ENCODE measurements at places on chromosomes 2 and 18.

DNA sequence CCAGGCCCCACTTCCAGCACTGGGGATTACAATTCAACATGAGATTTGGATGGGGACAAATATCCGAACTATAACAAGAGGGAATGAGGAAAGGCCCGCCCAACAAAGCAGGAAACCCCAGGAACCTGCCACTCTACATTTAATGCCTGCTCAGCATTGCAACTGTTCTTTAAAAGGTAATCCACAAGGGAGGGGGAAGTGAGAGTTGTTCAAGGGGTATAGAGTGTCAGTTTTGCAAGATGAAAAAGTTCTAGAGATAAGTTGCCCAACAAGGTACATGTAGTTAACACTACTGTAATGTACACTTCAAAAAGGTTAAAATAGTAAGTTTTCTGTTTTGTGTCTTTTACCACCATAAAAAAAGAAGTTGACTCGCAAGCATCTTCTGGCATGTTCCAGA lies 137.6 kb downstream of the MBD2 start:
- no peak for DNase-seq

DNA sequence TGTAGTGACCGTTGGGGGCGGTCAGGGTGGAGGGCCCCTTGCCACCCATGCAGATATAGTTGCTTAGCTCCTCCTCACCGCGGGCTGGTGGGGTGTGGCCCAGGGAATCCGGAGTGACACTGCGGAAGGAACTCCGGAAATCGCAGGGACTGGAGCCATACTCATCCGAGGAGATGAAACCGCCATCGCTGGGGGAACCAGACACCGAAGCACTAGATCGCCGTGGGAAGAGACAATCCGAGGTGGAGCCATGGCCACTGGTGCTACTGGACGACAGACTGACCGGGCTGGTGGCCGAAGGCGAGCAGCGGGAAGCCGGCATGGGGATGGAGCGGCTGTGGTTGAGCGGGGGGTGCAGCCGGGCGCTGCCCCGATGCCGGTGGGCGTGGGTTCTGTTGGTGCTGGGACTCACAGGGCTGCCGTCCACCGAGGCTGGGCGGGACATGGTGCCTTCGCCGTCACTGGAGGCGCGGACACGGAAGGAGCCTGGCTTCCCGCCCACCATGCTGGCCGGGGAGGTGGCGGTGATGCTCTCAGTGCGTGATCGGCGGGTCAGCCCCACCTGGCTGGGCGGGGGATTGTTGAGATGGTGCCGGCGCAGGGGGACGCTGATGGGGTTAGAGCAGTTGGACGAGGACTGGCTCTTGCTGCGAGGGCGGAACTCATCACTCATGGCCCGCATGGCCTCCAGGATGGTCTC lies 2.2 kb downstream of the IRS1 start:
- no peak for DNase-seq

DNA sequence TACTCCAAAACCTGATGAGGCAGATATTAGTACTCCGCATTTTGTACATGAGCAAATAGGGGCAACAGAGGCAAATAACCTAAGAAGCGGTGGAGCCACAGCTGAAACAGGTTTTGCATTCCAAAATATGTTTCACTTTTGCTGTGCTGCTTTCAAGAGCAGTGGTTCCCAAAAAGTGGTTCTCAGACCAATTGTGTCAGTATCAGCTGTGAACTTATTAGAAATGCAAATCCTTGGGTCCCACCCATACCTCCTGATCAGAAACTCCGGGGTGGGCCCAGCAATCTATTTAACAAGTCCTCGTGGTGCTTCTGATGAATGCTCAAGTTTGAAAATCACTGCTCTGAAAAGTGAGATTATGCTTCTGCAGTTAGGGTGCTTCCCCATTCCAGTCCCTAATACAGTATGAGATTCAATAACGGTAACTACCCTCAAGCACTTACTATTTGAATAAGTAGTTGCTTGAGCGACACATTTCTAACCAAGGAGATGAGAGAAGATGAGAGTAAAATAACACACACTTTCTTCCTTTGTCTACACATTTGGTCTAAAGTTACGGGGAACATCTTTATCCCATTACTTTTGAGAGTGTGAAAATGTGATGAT lies 17.8 kb upstream of the TCF4 start:
- no peak for DNase-seq

DNA sequence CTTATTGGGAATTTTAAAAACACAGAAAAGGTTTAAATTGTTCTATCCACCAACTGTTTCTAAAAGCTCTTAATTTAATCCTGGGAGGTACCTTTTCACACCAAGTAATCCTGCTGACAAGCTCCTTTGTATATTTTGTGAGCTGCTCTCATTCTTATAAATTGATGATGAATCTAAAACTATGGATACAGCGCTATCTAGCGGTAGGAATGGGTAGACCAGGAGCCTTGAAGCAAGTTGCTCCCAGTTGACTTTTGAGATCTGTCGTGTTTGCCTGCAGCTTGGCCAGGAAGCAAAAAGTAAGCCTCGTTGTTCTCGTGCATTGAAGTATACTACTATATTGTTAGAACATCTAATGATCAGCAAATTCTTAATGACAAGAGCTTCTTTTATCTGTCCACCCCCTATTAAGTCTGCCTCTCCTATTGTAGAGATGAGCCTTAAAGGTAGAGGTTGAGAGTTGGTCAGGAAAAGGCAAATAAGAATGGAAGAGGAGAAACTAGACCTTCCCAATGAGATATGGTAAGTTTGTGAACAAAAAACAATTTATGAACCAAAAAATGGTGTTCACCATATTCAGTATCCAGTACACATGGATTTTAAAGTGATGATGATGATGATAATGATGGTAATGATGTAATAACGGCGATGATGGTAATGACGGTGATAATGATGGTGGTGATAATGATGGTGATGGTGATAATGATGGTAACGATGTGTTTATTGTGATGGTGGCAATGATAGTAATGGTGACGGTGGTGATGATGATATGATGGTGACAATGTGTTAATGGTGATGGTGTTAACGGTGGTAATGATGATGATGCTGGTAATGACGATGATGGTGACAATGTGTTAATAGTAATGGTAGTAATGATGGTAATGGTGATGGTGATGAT lies 212.1 kb upstream of the NCKAP5 start:
- DNase-seq: peak; percentile 7

DNA sequence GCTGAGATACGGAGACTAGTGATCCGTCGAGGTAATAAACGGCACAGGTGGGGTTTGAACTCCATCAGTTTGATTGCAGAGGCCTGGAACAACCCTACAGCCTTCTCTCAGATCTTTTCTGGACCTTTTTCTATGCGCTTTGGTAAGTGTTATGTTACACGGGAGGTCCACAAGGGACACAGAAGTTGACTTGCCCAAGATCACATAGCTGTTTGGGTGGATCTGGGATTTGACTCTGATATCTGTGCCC lies 1.1 kb upstream of the DNPEP start:
- no peak for DNase-seq

GRCh38 chr2:134379293-134379692 lies 125.4 kb downstream of the MGAT5 start:
- DNase-seq: no peak

DNA sequence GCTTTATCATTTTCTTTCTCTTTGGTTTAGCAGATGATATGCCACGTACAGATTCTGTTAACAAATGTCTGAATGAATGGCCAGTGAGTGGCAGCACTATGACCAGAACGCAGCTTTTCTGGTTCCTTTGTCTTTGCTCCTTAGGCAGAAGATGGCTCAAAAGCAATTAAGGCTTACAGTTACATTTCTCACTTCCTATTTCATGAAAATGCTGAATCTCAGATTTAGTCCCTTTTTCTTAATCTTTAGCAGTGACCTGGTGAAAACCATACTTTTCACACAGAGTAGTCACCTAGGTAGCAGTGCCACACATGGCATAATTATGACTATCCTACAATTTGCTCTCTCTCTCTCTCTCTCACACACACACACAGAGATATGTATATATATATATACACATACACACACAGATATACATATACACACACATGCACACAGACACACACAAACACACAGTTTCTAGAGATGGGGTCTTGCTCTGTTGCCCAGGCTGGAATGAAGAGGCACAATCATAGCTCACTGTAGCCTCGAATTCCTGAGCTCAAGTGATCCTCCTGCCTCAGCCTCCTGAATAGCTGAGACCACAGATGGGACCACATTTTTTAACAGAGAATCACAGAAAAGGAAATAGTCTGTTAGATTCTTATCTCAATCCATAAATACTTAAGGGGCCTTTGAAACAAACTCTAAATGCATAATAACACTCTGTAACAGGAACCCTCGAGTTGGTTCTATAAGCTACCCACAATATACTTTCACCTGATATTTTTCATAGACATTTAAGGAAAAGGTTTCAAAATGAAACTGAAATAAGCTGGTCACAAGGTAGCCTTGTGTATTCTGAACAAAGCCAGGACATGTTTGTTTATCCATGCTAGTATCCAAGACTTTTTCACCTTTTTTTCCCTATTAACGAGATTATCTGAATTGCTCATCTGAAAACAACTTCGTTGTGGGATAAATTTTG lies 11.6 kb downstream of the PDE6D start:
- DNase-seq: no peak

DNA sequence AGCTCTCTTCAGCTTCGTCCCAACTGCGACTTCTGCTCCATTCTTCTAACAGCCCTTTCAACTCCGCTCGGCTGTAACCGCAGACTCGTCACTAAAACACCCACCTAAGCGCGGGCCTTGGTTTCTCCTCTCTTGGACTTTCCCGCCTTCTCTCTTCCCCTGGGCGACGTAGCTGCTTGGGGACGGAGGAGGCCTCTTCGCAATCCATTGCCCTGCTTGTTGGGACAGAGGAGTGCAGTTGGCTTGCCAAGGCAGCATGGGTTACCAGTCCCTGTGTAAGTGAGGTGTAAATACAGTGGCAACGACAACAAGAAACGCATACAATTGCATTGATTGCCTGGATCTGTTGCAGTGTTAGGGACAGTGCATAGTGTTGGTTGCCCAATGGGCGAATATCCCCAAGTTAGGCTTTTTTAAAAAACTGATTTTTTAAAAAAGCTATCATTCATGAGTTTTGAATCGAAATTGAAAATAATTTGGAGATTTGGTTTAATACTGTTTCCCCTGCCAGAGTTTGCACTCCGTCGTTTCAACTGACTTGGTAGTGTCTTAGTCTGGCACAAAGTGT lies 484 bp upstream of the DARS1 start:
- DNase-seq: no peak

DNA sequence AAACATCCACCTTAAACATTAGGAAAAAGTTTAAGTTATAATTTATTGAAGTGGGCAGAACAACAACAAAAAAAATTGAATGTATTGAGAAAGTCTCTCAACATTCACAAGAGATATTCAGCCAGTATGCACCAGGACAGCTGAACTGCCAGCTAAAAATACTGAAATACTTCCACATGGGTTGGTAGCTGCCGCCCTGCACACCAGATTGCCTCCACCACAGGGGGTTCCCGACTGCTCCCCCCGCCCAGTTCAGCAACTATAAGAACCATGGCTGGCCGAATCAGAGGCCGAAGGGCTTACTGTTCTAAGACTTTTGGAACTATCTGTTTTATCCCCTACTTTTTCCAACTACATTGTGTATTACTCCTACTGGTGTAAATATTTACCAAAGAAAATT lies 150.0 kb upstream of the LRP1B start:
- DNase-seq: no peak

DNA sequence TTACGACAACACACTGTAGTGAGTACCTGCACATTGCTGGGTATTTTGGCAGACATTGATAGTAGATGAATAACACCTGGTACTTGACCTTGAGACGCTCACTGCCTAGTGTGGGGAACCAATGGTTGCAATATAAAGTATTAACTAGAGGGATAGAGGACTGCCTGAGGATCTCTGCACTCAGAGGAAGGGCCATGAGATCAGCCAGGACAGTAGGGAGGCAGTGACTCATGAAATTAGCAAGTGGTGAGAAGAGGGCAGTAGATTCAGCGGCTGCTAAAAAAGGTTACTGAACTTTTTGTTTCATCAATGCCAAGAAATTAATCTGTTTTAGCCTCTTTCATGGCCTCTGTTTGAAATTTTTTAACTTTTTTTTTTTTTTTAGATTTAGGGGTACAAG lies 250.8 kb upstream of the TCF4 start:
- DNase-seq: no peak

DNA sequence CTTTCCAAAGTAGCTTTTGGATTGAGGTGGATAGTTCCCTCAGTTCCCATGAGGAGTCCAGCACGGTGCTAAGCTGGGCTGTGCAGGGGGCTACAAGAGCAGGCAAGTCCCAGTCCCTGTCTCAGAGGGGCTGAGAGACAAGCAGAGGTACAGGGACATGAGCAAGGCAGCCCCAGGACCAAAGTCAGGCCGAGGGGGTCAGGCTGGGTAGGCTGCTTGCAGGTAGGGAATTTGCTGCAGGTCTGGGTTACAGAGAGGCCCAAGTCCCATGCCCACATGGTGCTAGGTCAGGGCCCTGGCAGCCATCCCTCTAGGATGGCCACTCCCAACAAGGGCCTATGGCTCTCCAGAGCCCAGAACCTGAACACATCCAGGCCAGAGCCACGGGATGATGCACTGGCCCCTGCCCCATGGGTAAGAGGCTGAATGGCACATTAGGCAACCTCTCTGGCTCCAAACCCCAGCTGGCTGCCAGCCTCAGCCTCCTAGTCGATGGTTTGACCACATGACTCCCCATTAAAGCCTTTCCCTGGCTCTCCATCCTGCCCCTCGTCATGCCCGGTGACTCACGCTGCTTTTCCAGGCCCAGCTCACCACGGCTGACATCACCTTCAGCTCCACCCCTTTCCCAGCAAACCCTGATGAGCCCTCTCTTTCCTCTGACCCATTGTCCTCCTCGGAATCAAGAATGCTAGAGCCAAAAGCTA lies 83.7 kb downstream of the SDC1 start:
- no peak for DNase-seq

DNA sequence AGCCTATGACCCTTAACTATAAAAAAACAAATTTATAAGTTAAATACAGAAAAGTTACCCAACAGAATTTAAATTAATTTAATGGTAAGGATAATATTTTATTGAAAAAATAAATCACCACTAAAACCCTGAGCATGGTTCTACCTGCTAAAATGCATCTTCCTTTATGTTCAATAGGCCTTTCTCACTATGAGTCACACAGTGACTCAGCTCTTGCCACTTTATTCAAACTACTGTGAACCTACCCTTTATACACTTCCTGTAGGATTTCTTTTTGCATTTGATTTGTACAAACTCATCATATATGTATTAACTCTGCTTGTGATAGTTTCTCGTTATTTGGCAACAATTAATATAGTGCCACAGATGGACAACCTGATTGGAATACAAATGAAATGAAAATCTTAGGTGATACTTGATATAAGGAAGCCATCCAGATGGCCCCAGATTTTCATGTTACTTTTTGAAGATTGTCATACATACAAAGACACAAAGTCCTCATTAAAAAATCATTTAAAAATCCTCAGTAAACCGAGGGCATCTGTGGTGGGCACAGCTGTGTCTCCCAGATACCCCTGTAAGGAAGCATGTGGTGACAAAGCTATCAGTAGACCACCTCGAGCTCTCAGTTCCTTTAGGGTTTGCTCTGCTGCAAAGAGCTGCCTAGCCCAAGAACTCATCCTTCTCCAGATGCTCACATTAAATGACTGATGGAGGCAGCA lies 55.2 kb upstream of the COBLL1 start:
- DNase-seq: no peak

- DNase-seq: no peak
Measured at GRCh38 chr2:214503568-214503967, 92.7 kb downstream of the VWC2L start.
